NCI-H187 treated with DMSO at 0.1 percent for 48 hours (cell line): ENCODE measurements at places on chromosomes 5 and 9.

DNA sequence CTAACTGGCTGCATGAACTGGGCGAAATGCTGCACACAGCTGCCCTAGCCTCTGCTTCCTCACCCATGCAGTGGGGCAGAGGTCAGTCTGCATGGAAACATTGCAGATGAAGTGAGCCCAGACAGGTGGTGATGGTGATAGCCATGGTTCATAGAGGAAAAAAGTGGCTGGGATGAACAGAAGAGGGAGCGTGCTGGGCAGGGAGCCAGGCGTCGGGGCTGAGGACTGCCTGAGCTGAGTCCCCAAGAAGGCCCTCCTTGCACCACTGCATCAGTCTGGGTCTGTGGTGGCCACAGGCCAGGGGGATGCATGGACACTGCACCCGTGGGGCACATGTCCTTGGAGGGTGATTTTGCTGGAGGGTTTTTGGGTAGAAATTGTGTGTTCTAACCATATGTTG, 80.5 kb downstream of the AMBP start:
- DNase-seq, result no peak

DNA sequence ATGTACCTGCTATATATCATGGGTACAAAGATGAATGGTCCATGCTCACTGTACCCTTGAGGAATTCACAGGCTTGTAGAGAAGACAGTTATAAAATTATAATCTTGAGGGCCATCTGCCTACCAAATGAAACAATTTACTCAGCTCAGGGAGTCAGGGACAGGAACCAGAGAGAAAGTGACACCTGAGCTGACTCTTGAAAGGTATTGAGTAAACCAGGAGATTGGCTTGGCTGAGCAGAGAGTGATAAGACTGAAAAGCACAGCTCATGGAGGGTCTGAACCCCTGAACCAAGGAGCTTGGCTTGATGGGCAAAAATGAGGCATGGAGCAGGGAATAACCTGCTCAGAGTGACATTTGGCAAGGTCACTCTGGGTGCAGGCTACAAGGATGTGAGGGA, 147.3 kb downstream of the FAM114A2 start:
- DNase-seq, result no peak

GRCh38 chr9:108567571-108567970, 288.2 kb downstream of the ACTL7B start:
- DNase-seq, result no peak

GRCh38 chr5:39100851-39101396, 26.7 kb upstream of the RICTOR start:
- no peak for DNase-seq

GRCh38 chr5:147578228-147579024, 68.6 kb upstream of the DPYSL3 start:
- DNase-seq, result peak; percentile 32

DNA sequence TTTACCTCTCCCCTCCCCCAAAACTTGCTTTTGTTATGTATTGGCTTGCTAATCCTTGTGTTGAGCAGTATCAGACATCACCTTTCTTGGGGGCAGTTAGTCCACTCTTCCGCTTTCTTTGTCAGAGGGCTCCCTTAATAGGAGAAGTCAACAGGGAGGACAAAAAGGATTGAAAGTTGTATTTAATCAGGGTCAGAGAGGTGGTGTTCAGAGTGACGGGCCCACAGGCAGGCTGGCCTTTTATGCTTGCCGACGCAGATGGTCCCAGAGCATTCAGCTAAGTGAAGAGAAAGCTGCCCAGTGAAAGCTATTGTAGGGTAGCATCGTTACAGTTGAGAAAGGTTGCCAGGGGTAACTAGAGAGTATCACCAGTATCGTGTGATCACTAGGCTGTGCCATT, 131.1 kb downstream of the ZCCHC7 start:
- no peak for DNase-seq

GRCh38 chr5:32428426-32428825, 16.1 kb downstream of the ZFR start:
- DNase-seq, result peak; percentile 76

GRCh38 chr9:75169623-75170022, 81.3 kb downstream of the OSTF1 start:
- DNase-seq, result no peak

DNA sequence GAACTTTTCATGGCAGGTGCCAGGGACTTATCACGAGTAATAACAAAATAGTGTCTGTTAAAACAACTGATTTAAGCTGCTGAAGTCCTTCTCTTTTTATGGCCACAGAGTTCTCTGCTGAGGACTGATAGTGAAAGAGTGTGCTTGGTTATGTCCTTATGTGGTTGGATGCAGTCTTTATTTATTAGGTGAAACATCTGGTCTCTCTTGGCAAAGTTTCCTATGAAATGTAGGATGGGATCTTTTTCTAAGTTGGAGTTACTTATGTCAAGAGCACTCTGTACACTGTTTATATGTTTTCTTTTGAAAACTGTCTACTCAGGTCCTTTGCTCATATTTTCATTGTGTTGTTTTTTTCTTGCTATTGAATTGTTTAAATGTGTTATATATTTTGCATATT, 1816.1 kb upstream of the C9orf72 start:
- no peak for DNase-seq

DNA sequence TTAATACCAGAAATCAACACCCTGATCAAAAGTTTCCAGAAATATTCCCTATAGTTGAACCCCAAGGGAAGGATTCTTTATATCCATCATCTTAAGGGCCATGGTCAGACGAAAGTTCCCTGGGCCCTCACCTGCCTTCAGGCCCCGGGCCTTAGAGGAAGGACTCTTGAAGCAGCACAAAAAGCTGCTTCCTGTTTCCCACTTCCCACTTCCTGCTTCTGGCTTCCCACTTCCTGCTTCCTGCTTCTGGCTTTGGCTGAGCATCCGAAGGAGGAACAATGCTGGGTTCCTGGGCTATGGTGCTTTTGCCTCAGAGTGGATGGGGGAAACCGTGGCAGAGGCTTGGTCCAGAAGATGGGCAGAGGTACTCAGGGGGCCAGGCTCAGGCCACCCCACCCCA, 25.8 kb upstream of the DAP start:
- DNase-seq, result no peak

GRCh38 chr5:9365512-9365911, 180.4 kb downstream of the SEMA5A start:
- no peak for DNase-seq

- DNase-seq, result no peak
Observed at GRCh38 chr9:4022435-4023067, 277.3 kb downstream of the GLIS3 start.

GRCh38 chr5:173035904-173036707, 20.0 kb upstream of the CREBRF start:
- no peak for DNase-seq

- DNase-seq, result no peak
Observed at GRCh38 chr5:171422902-171423663, 3.6 kb downstream of the FGF18 start.

DNA sequence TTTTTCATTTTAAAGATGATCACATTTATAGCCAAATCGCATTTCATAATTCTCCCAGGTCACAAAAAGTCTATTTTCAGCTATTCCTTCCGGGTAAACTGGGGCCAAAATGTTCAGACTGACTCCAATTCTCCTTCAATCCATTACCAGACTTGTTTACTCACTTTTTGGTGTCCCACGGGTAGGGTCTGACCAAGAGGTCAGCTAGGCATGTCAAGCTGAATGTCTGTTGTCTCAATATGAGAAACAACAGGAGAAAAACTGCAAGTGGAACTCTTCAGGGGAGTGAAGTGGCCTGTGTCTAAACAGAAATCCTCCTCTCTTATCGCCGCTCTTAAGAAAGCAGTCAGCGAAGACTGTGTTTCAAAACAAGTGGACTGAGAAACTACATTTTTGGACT, 171.3 kb downstream of the APBA1 start:
- DNase-seq, result no peak

- DNase-seq, result no peak
Observed at GRCh38 chr9:124285903-124286291, 28.1 kb downstream of the NEK6 start.

GRCh38 chr5:135110785-135111596, 77.0 kb upstream of the PITX1 start:
- DNase-seq, result no peak

GRCh38 chr5:7244208-7244607, 151.7 kb upstream of the ADCY2 start:
- no peak for DNase-seq

GRCh38 chr5:103389846-103390245, 131.3 kb downstream of the MACIR start:
- DNase-seq, result no peak

- no peak for DNase-seq
Observed at GRCh38 chr9:99783799-99784198, 37.9 kb upstream of the NR4A3 start.

DNA sequence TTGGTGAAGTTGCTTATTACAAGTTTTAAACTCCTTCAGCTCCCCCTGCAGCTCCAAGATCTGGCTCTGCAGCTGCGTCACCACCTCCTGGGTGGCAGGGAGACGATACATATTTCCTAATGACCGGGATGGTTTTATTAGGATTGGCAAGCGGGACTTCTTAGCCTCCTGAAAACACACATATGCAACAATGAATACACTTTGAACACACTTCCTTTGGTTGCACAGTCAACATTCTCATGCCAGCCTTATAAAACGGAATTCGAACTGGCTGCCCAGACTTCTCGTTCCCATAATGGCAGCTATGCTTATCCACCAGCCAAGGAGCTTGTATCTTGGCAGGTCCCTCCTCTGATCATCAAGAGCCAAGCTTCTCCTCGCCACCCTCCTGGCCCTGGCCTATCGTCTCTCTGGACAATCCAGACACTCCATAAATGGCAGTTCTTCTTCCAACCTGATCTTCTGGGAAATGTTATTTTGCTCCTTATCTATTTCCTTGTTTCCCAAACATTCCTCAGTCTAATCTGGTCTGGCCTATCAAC, 131.9 kb downstream of the CDK5RAP2 start:
- DNase-seq, result no peak

GRCh38 chr5:32814141-32814540, 103.0 kb downstream of the NPR3 start:
- DNase-seq, result no peak

GRCh38 chr9:26657958-26658357, 234.6 kb downstream of the CAAP1 start:
- DNase-seq, result no peak

GRCh38 chr9:37102486-37102885, 17.9 kb upstream of the ZCCHC7 start:
- DNase-seq, result no peak

GRCh38 chr5:56977021-56977420, 25.1 kb upstream of the MIER3 start:
- DNase-seq, result no peak

DNA sequence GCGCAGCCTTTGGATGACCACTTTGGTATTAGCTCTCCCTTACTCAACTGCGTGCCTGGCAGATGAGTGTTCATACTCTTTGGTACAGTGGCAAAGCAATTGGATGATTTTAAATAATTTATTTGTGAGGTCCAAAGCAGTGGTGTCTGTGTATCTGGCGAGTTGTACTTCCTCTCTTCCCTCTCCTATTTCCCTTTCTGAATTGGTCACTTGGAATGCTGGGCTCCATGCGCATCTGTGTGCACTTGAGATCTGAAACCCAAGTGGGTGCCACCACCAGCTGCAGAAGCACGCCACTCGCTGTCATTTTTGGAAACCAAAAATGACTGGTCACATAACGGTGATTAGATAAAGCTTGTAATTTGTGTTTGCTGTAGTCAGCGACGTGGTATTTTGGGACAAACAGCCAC, 386.0 kb upstream of the KLF4 start:
- no peak for DNase-seq

DNA sequence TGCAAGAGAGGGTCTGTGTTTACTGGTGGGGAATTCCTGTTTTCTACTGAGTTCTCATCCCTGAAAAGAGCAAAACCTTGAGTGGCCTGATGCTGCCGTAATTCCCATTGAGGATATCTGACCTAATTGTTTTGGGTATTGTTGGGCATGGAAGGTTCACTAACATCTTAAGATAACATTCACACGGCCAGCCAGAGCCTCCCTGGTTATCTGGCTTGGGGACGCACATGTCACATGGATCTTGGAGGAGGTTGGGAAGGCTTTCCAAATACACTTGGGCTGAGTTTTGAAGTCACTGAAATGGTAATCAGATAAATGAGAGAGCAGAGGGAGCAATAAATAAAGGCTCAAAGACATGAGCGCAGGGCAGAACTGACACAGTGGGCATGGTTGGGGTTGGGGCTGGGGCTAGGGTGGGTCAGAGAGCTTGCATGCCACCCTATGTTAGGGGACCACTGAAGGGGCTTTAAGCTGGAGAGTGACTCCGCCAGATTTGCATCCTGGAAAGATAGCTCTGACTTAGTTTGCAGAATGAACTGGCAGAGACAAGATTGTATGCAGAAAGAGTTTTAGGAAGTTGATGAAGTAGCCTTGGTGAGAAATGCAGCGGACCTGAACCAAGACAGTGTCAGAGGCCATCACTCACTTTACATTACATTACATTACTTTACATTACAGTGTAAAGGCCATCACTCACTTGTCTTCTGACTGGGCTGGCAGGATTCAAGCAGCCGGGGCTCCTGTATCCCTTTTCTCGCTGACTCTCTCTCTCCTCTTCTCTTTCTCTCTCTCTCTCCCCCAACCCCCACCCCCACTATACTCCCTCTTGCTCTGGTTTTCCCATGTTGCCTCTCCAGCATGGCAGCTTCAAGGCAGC, 24.2 kb downstream of the SLC1A1 start:
- DNase-seq, result no peak

GRCh38 chr5:158033724-158034123, 174.8 kb upstream of the CLINT1 start:
- no peak for DNase-seq

GRCh38 chr5:40551496-40552491, 127.9 kb upstream of the PTGER4 start:
- DNase-seq, result no peak

GRCh38 chr9:100515578-100516494, 42.9 kb downstream of the TMEFF1 start:
- no peak for DNase-seq

DNA sequence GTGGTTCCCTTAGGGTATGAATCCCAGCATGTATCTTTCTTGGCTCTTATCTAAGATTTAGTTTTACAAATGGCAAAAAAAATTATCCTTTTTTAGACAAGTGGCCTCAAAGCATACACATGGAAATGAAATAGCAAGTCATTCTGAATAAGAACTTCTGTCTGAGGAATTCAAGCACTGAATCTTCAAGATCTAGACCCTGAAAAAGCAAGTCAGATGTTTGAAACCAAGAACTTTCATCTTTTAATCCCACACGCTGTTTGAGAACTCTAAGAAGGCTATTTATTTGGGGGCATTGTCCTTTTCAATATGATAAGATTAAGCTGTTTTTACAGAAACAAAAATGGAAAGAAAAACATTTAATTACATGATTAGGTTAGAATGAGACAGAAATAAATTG, 549.2 kb upstream of the CYLC2 start:
- no peak for DNase-seq

DNA sequence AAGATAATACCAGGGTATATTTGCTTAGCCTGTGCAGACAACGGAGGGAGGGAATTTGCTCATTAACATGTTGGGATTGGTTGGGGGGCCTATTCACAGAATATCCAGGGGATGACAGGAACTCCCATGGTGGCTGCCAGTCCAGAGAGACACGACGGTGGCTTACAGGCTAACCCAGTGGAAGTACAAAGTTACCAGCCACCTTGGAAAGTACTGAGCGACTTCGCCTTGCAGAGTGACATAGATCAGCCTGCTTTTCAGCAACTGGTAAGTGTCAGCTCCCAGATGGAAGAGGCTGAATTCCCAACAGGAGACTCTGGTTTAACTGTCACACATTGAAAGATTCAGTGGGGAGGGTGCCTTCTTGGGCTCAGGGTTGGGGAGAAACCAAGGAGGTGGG, 7.9 kb downstream of the ISL1 start:
- no peak for DNase-seq
